ENCODE measurements at places on chromosomes 2 and 18. TPM values are rescaled to one million over a fixed set of nuclear protein-coding genes. Genes with fewer than 3 reads are reported as not detected.
A peak's percentile ranks its signal among the peaks of the same experiment; 100 is the strongest.

DNA sequence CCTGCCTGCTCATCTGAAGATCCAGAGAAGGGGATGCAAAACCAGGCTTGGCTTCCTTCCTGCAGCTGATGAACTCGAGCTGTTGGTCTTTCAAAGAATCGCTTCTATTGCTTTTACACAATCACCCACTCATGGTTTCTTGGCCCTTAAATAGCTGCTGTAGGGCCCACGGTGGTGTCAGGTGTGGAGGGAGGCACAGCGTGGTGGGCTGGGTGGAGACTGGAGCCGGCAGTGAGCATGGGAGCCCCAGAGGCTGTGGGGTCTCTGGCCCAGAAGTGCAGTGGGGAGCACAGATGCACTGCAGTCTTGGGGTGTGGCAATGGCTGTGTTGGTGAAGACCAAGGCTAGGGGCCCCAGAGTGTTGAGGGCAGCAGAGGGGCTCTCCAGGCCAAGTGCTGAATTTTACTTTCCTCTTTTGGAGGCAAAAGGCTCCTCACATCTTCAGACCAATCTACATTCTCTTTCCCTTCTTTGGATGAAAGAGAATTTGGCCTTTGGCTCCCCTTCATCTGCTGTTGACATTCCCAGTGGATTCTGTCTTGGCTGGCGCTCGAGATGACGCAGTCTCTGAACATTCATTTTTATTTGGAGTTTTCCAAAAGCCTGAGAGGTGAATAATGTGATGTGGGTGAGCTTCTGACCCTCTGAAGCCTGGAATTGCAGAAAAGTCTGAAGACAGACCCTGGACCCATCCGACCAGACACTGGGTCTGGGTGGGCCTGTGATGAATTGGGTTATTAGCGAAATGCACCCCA, 70.1 kb upstream of the ASB18 start:
- H3K36me3 ChIP-seq: no peaks in the 10 kb centered on the region
- H3K27me3 ChIP-seq: peaks cover 3% of the 10 kb centered on the region
- DNase-seq: no peak
- H3K4me3 ChIP-seq: no peak overlapping the region

The TTR gene
- not detected for total RNA-seq

GRCh38 chr2:203744091-203744490, 37.7 kb downstream of the CD28 start:
- no peak overlapping the region for H3K4me3 ChIP-seq
- H3K27ac ChIP-seq: no peak overlapping the region
- H3K4me1 ChIP-seq: peaks cover 90% of the 10 kb centered on the region
- DNase-seq: no peak
- H3K27me3 ChIP-seq: no peaks in the 10 kb centered on the region

The HOXD9 gene
- not detected for total RNA-seq

The CXCR4 gene
- 308 TPM for total RNA-seq

DNA sequence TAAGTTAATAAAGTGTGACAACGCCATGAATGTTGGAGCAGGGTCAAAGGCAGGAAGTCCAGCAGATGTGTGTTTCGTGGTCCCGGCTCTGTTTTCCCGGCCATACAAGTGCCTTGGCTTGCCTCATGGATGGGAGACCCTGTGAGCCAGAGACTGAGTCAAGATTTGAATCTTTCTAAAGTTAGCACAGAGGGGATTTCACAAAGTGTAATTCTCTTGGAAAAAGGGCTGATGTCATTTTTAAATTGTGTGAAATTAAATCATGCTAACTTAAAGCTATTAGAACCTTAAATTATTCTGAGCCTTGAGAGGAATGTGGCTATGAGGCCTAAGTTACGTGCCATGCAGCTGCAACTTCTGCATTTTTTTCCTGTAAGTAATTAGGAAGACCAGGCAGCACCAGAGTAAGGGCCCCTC, 38.3 kb upstream of the RALBP1 start:
- no peak overlapping the region for H3K4me3 ChIP-seq
- no peaks in the 10 kb centered on the region for H3K27me3 ChIP-seq
- no peak for DNase-seq

GRCh38 chr2:127783101-127783500, 27.9 kb downstream of the WDR33 start:
- no peak overlapping the region for H3K27ac ChIP-seq
- peaks cover 29% of the 10 kb centered on the region for H3K4me1 ChIP-seq
- H3K27me3 ChIP-seq: no peaks in the 10 kb centered on the region
- H3K4me3 ChIP-seq: no peak overlapping the region
- DNase-seq: no peak

GRCh38 chr2:9313443-9313842, 106.8 kb downstream of the ASAP2 start:
- no peaks in the 10 kb centered on the region for H3K27me3 ChIP-seq
- no peaks in the 10 kb centered on the region for H3K4me1 ChIP-seq
- H3K27ac ChIP-seq: no peak overlapping the region
- H3K4me3 ChIP-seq: no peak overlapping the region
- DNase-seq: no peak

GRCh38 chr2:101998556-101998895, 6.8 kb downstream of the IL1R2 start:
- DNase-seq: no peak
- no peak overlapping the region for H3K27ac ChIP-seq
- no peaks in the 10 kb centered on the region for H3K36me3 ChIP-seq
- no peaks in the 10 kb centered on the region for H3K4me1 ChIP-seq
- no peak overlapping the region for H3K4me3 ChIP-seq

- no peaks in the 10 kb centered on the region for H3K27me3 ChIP-seq
- H3K27ac ChIP-seq: no peak overlapping the region
- H3K36me3 ChIP-seq: no peaks in the 10 kb centered on the region
Observed at GRCh38 chr2:3294493-3294892, 83.1 kb downstream of the EIPR1 start.

The IL36G gene
- not detected for total RNA-seq

GRCh38 chr2:135890835-135891234, 14.6 kb upstream of the MCM6 start:
- no peak overlapping the region for H3K4me3 ChIP-seq
- no peak for DNase-seq
- no peaks in the 10 kb centered on the region for H3K36me3 ChIP-seq
- no peaks in the 10 kb centered on the region for H3K4me1 ChIP-seq
- no peak overlapping the region for H3K27ac ChIP-seq

DNA sequence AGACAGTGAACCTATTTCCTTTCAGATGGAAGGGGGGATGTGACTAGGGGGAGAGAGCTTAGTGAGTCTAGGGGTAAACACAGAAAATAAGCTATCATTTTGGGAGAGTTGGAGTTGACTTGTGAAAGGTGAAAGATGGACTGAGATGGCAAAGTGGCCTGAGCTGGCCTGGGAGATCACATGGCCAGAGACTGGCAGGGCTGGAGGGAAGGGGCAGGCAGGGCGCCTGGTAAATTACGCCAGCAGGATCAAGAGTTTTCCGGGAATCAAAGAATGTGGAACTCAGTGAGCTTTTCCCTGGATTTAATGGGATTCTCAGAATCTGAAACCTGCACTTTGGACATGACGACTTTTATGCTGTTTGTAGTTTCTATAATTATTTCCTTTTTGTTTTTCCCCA, 841 bp upstream of the CFAP65 start:
- H3K4me3 ChIP-seq: no peak overlapping the region
- H3K4me1 ChIP-seq: peaks cover 9% of the 10 kb centered on the region
- H3K36me3 ChIP-seq: no peaks in the 10 kb centered on the region
- H3K27me3 ChIP-seq: peaks cover 15% of the 10 kb centered on the region
- H3K27ac ChIP-seq: no peak overlapping the region
- DNase-seq: no peak

GRCh38 chr18:25449046-25449445, 97.1 kb upstream of the ZNF521 start:
- no peak overlapping the region for H3K27ac ChIP-seq
- H3K4me3 ChIP-seq: no peak overlapping the region
- no peaks in the 10 kb centered on the region for H3K36me3 ChIP-seq
- DNase-seq: no peak

- H3K4me3 ChIP-seq: no peak overlapping the region
- no peaks in the 10 kb centered on the region for H3K4me1 ChIP-seq
- H3K36me3 ChIP-seq: no peaks in the 10 kb centered on the region
Observed at GRCh38 chr2:148578493-148578884, 66.1 kb upstream of the EPC2 start.

DNA sequence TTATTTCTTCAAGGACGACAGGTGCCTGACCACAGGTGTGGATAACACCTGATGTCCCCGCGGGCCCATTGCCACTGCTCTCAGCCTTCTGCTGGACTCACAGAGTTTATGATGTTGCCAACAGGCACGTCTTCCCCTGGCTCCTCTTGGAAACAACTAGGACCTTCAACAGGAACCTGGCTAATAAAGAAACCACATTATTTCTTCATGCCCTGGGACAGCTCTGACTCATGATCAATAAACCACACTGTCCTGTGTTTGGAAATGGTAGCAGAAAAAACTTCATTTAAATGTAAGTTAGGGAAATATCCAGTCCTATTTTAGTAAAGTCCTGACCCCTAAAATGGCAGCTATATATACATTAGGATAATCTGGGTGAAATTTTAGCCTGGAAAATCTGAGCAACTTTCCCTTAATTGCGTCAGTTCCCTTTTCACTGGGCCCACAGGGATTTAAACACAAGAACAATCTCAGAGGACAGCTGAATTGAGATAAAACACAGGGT, 158.9 kb downstream of the VAPA start:
- H3K27ac ChIP-seq: no peak overlapping the region
- H3K4me3 ChIP-seq: no peak overlapping the region
- no peaks in the 10 kb centered on the region for H3K4me1 ChIP-seq
- no peaks in the 10 kb centered on the region for H3K36me3 ChIP-seq

DNA sequence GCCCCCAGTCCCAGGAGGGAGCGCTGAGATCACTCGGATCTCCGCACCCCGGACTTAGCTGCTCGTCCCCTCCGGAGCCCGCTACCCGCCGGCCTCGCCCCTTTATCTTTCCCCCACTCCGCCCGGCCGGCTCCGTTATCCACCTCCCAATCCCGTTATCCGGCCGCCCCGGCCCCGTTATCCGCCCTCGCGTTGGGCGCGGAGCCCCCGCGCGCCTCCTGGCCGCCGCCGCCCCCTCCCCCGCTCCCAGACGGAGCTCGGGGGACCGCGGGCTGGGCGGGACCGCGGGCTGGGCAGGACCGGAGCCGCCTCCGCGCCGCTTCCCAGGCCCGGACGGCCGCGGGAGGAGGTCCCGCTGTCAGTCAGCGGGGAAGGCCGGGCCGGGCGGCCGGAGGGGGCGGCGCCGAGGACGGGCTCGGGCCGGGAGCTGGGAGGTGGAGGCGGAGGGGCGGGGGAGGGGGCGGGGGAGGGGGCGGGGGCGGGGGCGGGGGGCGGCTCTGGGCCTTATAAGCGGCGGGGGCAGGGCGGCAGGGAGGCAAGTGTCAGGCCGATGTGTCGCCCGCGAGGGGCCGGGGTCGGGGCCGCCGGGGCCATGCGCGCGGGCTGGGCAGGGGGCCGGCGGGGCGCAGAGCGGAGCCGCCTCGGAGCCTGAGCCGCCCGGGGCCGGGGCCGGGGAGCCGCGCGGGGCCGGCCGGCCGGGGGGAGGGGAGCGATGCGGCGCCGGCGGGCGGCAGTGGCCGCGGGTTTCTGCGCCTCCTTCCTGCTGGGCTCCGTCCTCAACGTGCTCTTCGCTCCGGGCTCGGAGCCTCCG, at the start of gene PKDCC:
TSS of gene PKDCC (plus strand) at position 534 of the 811 bp plus-strand sequence. CDS start at position 713, 179 bp downstream.
- H3K4me3 ChIP-seq: peak within 1 kb of the TSS; percentile 27
- peak; percentile 9 for DNase-seq
- H3K27me3 ChIP-seq: peaks cover 17% of the 10 kb centered on the region
- H3K4me1 ChIP-seq: peaks cover 6% of the 10 kb centered on the region

The ABCG5 gene
- not detected for total RNA-seq

DNA sequence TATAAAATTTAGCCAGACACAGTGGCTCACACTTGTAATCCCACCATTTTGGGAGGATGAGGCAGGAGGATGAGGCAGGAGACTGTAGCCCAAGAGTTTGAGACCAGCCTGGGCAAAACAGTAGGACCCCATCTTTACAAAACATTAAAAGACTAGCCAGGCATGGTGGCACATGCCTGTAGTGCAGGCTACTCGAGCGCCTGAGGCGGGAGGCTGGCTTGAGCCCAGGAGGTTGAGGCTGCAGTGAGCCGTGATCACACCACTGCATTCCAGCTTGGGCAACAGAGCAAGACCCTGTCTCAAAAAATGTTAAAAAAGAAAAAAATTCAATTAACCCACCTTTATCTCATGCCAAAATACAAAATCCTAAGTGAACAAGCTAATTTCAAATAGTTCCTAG, 4.0 kb downstream of the REV1 start:
- no peak overlapping the region for H3K4me3 ChIP-seq
- no peaks in the 10 kb centered on the region for H3K36me3 ChIP-seq
- no peak overlapping the region for H3K27ac ChIP-seq
- H3K4me1 ChIP-seq: peaks cover 57% of the 10 kb centered on the region
- no peak for DNase-seq

DNA sequence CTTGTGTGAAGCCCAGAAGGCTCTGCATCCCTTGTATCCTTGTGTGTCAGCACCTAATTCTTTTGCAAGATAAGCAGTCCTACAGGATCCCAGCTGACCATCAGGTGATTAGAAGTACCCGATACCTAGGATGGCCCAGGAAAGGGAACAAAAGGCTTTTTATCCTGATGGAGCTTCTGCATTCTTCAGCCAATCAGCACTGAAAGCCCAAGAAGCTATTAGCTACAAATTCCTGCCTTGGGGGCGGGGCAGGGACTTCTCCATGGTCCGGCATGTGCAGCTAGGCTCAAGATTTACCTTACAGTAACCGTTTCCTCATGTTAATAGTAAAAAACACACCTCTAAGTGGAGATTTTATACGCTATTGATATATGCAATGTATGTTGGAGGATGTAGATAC, 264.6 kb upstream of the THUMPD2 start:
- H3K27me3 ChIP-seq: no peaks in the 10 kb centered on the region
- no peak overlapping the region for H3K27ac ChIP-seq
- H3K36me3 ChIP-seq: no peaks in the 10 kb centered on the region
- no peaks in the 10 kb centered on the region for H3K4me1 ChIP-seq

DNA sequence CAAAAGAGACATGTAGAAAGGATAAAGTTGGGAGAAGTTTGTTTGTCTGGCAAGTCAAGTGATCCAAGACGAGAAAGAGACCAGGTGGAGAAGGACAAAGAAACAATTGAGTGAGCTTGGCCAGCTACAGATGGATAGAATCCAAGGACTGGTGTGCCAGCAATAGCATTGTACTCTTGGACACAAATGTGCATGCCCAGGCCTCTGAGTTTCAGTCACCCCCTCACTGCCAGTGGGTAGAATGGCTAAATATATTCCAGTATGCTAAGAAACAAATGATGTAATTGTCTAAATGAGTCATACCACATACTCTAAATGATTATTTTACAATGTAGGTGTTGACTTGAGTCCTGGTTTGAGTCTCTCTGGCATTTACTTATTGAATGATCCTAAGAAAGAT, 881.3 kb downstream of the LRRTM4 start:
- H3K27me3 ChIP-seq: no peaks in the 10 kb centered on the region
- no peaks in the 10 kb centered on the region for H3K4me1 ChIP-seq
- H3K27ac ChIP-seq: no peak overlapping the region
- DNase-seq: no peak
- H3K36me3 ChIP-seq: no peaks in the 10 kb centered on the region

GRCh38 chr2:118906186-118906585, 35.8 kb upstream of the MARCO start:
- no peaks in the 10 kb centered on the region for H3K36me3 ChIP-seq
- DNase-seq: no peak
- H3K4me1 ChIP-seq: peaks cover 11% of the 10 kb centered on the region
- no peak overlapping the region for H3K27ac ChIP-seq
- no peak overlapping the region for H3K4me3 ChIP-seq
- H3K27me3 ChIP-seq: no peaks in the 10 kb centered on the region

- H3K4me3 ChIP-seq: no peak overlapping the region
- H3K27me3 ChIP-seq: peaks cover 12% of the 10 kb centered on the region
- no peaks in the 10 kb centered on the region for H3K4me1 ChIP-seq
Observed at GRCh38 chr2:109229094-109229675, 100.2 kb downstream of the SH3RF3 start.

The DAW1 gene
- total RNA-seq: not detected

Measured in CD4-positive, alpha-beta memory T cell (primary cell).